ENCODE measurements at places on chromosomes 12 and 14.
A peak's percentile ranks its signal among the peaks of the same experiment; 100 is the strongest.

DNA sequence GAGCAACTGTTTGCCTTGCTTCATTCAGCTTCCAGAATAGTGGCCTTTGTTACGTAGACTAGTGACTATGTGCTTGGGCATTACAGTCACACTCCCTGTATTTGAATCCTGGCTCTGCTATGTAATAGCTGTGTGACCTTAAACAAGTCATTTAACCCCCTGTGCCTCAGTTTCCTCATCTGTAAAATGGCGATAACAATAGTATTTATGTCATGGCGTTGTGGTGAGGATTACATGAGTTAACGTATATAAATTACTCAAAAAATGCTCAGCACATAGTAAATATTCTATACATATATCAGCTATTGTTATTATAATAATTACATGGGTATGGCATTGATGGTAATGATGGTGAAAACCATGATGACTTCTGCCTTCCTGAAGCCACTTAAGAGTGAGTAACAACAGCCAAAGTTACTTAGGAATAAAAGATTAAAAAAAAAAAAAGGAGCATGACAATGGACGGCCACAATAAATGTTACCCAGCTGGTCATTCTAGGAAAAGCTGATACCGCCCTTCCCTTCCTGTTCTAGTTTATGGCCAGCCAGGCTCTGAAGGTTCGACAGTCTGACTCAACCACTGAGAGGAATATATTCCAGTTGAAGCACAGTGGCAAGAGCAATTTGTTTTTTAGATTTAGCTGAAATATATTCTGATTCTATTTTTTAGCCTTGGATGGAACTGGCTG is 9.9 kb upstream of the ADIPOR2 start:
- peak; percentile 51 for DNase-seq

DNA sequence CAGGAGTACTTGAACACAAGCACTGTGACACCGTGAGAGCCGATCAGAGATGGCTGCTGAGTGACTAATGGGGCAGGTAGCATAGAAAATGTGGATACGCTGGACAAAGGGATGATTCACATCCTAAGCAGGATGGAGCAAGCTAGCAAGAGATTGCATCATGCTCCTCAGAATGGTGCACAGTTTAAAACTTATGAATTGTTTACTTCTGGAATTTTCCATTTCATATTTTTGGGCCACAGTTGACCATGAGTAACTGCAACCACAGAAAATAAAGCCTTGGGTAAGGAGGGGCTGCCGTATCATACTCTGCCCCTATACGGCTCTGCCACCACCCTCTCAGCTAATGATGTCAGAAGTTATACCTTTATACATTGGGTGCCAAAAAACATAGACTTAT is 23.3 kb upstream of the MARK3 start:
- DNase-seq, result peak; percentile 96

- DNase-seq, result no peak
Observed at GRCh38 chr14:74083161-74083560, 1.1 kb downstream of the ALDH6A1 start.

GRCh38 chr12:108773798-108774788 is 42.8 kb upstream of the CORO1C start:
- peak; percentile 92 for DNase-seq

GRCh38 chr12:63294327-63294632 is 143.3 kb upstream of the AVPR1A start:
- peak; percentile 77 for DNase-seq

DNA sequence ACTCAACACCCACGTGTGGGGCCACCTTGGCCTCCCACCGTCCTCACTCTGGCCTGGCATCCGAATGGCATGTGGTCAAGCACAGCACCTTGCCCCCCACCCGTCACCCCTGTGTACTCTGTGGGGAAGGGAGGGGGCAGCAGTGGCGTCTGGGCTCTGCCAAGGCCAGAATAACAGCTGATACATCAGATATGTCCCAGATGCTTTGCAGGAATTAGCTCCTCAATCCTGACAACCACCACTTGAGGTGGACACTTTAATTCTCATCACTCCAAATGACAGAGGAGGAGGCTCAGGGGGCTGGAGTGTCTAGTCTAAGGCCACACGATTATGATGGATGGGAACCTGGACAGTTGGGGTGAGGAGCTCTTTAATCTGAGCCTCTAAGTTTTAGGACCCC is 1.7 kb upstream of the KRT80 start:
- no peak for DNase-seq

DNA sequence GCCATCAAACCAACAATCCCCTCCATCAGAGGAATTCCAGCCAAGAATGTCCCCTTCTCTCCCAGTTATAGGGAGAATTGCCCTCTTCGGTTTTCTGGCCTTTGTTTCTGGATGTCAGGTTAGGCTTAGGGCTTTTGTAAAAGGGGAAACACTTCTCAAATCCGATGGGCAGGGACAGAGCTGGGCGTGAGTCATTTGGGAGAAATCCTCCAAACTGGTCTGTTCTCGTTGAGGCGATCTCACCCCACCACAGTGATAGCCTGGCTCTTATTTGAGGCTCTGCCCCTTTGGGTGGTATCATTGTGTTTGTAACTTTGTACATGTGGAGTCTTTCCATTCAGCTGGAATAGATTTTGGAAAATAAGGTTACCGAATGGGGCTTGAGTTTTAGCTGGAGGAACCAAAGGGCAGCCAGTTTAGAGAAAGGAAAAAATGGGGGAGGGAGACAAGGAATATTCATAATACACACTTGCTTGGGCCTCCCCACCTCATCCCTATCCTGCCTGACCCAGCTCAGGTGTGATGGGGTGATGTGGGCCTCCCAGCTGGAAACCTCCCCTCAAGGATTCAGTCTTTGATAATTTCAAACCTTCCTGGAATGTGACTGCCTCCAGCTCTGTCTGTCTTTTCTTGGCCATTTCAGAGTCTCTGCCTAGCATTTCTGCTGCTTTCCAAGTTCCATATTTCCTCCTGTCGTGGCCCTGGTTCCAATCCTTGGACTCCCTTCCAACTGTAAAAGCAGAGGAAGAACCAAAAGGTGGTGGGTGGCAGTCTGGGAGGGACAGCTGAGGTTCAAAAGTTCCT is 7.5 kb downstream of the HOXC4 start:
- no peak for DNase-seq

DNA sequence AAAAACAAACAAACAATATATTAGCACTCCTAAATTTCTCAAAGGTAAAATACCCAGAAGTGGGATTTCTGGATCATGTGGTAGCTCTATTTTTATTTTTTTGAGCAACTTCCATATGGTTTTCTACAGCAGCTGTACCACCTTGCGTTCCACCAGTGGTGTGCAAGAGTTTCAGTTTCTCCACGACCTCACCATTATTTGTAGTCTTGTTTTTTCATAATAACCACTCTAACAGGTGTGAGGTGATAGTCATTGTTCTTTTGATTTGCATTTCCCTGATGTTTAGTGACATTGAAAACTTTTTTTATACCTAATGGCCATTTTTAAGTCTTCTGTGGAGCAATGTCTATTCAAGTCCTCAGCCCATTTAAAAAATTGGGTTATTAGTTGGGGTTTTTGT is 127.3 kb upstream of the SLC38A2 start:
- DNase-seq, result no peak

GRCh38 chr12:52005903-52006703 is 643 bp upstream of the TAMALIN start:
- DNase-seq, result no peak

DNA sequence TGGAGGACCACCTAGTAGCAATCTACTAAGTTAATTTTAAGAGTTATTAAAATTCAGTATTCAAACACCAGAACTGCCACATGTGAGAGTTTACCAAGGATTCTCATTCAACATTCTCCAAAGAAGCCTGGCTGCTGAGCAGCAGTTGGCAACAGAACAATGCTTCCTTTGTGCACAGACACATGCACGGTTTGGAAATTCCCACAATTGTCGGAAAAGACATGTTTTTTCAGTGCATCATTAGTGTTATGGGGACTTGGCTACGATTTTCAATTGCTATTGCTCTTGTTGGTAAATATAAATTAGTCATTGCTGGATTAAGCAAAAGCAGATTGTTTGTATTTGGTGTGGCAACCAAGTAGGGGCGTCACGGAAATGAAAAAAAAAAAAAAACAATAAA is 22.2 kb downstream of the ST8SIA1 start:
- DNase-seq, result peak; percentile 98

All from fibroblast of pulmonary artery (primary cell).